ENCODE measurements at places on chromosomes 12 and 14.

DNA sequence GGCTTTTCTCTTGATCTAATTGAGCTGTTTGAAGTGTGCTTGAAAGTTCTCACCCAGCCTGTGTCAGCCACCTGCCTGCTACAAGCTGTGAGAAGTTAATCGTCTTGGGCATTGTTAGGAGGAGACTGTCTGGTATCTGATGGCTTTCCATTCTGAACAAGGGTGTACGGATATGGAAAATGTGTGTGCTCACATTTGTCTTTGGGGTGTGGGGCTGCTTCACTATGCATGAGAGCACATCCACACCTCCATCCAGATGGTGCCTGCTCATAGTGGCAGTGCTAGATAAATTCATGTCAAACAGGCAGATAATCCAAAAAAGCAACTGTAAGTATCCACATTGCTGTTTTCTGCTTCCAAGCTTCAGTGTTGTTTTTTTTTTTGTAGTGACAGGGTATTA, 462.2 kb downstream of the DIO2 start:
- DNase-seq = no peak

DNA sequence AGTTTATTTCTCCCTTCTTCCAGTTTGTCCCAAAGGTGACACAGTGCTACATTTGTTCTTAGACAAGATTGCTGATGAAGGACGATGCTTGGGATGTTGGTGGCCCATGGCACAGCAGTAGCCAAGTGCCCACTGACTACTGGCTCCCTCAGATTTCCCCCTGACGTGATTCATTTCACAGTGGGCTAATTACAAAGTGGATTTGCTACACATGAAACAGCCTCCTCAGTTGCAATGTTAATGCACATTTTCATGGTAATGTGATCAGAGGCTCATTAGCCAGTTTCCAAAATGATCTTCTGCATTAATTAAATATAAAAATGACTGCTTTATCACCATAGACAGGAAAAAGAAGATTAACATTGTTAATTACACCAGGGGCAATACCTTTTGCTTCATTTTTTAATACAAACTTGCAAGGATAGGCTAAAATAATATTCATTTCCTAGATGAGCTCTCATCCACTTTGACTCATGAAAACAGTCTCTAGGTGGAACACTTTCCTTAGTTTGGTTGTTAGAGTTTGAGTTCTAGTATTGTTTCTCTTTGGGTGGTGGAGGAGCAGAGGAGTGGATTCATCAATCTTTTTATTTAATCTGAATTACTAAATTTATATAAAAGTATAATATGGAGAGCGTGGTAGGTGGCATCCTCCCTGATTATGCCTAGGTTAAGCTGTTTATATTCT, 250.9 kb downstream of the PDZRN4 start:
- peak; percentile 2 for DNase-seq

DNA sequence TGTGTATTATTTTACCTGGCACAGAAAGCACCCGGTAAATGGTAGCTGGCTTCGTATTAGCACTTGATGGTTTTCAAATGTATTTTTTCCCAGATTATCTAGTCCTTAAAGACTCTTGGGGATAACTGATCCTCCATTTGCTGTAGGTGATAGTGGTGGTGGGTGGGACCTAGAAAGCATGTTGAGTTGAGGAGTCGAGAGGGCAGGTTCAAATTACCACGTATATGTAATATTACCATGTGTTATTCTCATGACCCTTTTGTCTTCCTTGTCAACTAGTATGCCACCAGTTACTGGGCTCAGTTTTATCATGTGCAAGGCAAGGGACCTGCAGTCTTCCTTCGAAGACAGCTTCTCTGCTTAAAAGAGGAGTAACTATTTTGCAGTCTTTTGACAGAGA, 1.8 kb downstream of the GLRX5 start:
- no peak for DNase-seq

- DNase-seq = no peak
Measured at GRCh38 chr14:36056845-36057244, 119.7 kb downstream of the PTCSC3 start.

GRCh38 chr12:2652011-2652400, 142.8 kb upstream of the FKBP4 start:
- DNase-seq = no peak

GRCh38 chr14:104651876-104652260, 37.5 kb upstream of the INF2 start:
- DNase-seq = no peak
